ENCODE measurements at places on chromosomes 12 and 14.
A peak's percentile ranks its signal among the peaks of the same experiment; 100 is the strongest.

DNA sequence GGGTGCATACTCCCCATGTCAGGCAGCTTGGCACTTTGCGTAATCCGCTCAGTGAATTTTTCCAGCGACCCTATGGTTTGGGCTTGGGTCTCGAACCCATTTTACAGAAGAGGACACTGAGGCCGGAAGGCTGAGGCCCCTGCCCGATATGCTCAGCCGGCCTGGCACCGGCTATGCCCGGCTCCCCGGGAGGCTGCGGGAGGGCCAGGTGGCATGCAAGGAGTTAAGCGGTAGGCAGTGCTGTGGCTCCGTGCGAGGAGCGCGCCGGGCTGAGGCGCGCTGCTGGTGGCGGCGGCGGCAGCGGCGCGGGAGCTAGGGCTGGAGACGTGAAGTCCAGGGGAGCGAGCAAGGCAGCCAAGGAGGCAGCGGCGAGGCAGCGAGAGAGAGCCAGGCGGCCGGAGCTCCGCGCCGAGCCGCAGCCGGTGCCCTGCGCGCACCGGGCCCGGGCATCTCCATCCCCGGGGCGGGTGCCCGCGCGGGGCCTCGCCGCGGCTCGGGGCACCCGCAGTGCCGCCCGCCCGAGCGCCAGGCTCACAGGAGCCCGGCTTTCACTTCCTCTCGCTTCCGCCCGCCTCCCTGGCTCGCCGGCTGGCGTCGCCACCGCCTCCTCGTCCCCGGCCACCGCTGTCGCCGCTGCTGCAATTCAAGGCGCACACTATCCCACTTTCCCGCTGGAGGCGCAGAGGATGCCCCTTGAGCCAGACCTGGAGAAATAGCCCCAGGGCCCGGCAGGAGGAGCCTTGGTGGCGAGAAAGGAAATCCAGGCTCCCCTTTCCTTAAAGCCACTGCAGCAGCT, at the start of gene WSCD2:
Gene WSCD2 (plus strand): TSS at position 272 of the 796 bp plus-strand sequence. CDS start 66,545 bp downstream, outside the sequence.
- DNase-seq, result no peak

- no peak for DNase-seq
These were observed 276.5 kb upstream of the AMIGO2 start for GRCh38 chr12:47356129-47356700.

DNA sequence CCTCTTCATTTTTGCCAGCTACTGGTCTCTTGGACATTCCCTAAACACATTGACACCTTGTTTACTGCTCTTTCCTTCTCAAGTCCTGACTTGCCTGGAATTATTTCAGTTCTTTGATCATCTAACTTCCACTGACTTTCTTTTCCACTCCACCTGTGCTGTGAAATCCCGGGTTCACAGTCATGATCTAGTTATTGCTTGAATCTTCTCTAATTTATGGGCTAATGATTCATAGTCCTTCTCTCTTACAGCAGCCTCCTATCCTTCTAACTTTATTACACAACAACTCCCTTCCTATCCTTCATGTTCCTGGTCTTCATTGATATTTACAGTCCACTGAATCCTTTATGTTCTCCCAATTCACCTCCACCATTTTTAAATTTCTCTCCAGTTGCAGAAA, 260.1 kb downstream of the C12orf75 start:
- DNase-seq, result no peak

GRCh38 chr12:59559696-59560095, 36.1 kb upstream of the SLC16A7 start:
- DNase-seq, result no peak

DNA sequence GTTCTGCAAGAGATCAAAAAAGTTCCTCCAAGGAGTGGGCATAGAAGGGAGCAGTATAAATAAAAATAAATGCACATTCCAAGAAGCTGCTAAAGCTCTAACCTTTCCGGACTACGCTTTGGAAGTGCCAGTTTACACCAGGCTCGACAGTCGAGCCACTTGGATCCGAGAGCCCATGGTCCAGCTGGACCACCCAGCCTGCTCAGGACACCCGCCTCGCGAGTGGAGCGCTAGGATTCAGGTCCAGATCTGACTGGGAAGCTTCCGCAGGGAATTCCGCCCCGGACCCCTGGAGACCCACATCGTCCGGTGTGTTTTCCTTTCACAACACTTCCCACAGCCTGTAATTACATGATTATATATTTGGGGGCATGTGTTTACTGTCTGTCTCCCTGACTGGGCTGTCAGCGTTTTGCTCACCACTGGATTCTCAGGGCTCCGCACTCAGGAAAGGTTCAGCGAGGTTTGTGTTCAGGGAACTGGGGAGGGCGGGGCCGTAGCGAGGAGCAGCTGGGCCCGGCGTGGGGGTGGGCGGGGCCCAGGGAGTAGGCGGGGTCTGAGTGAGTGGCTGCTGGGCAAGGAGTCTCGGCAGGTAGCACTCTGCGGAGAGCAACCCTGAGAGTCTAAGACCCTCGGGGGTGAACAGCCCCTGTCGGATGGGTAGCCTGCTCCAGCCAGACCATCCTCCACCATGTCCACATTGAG, 52.3 kb upstream of the TMEM263 start:
- peak; percentile 48 for DNase-seq

- DNase-seq, result no peak
These were observed 56.1 kb upstream of the VASH1 start for GRCh38 chr14:76705214-76705613.

All from stimulated activated CD8-positive, alpha-beta memory T cell treated with anti-CD3 and anti-CD28 coated beads, Interleukin-12 subunit alpha, Interleukin-12 subunit beta, amount 100 ng/mL, for 1 hour (primary cell).